Activated naive CD8-positive, alpha-beta T cell treated with anti-CD3 and anti-CD28 coated beads, Interleukin-2, amount 50 U/mL, for 16 hours (primary cell): ENCODE measurements at places on chromosomes 16 and 17.

GRCh38 chr16:20636671-20637070, 60.5 kb upstream of the ACSM2B start:
- no peak for DNase-seq

- DNase-seq = no peak
Measured at GRCh38 chr17:9356488-9356911, 219.1 kb downstream of the STX8 start.

DNA sequence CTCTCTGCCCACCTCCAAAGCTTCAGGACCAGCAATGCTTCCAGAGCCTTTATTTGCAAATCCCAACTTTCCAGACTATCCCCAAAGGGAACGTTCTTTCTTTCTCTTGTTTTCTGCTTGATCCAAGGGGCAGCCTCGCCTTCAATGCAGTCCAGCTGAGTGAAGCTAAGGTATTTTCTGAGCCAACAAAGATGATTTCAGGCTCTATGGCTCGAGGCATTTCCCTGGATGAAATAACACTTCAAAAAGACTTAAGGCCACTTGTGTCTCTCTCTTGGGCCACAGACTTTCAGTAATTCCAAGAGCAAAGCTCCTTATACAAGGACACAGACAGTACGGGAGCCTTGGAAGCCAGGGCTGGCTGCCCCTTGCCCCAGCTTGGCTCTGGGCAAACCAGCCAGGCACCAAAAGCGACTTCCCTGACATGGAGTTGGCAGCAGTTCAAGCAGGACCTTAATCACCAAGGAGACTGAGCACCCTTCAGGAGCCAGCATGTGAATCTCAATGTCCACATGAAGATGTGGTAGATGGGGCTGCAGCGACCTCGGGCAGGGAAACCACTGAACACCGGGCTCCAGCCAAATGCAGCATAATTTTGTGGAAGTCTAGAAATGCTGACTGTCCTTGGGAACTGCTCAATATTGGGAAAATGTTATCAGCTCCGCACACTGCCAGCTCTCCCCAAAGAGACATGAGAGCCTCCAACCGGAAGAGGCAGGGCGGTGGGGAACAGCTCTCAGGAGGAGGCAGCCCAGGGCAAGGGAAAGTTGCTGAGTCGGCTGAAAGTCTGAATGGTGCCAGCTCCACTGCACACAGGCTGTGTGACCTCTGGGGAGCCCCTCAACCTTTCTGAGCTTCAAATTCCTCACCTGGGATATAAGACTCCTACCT, 39.0 kb downstream of the TK2 start:
- no peak for DNase-seq

DNA sequence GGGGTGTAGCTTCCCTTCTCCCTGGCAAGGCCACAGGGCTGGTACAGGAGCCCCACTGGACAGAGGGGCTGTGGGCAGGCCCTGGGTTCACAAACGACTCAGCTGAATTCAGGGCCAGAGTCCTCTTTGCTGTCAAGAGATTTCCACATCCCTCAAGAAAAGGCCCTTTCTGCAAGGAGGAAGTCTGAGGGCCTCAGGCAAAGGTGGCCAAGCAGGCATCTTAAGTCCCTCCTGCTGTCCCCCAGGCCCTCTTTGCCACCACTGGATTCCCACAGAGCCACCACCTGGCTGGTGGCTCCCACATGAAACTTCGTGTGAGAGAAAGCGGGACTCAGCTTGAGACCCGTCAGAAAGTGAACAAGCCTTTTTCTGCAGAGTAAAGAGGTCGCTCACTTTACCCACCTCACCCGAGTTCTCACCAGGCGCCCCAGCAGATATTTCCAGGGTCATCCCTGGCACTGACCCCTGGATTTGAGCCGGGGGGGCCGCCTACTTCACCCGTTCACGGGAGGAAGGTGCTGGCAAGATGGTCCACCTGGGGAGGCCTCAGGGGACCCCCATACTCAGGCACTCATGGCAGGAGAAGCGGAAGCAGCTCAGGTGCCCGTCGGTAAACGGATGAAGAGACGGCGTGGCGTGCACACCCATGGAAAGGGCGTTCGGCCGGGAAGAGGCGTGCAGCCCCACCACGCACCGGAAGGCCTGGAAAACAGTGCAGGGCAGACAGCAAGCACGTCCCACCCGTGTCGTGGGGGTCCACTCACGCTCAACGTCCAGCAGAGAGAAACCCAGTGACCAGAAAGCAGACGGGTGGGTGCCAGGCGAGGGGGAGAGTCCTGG, 3.6 kb downstream of the RNF166 start:
- DNase-seq = no peak

DNA sequence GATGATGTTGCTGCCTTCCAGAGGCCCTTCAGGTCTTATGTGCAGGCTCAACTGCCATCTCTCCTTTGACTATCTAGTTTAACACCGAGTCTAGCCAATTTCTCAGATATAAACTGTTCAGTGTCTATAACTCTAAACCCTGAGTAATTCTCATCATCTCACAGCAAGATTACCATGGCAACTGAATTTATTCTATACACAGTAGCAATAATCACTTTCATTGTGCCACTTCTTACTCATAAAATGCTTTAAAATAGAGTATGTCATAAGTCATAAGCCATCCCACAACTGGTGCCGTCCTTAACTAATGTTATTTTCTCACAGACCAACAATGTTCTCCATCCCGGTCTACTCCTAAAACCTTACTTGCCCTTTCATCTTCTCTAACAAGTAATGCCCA, 45.0 kb downstream of the SYNRG start:
- no peak for DNase-seq

GRCh38 chr16:26175944-26176343, 484.2 kb downstream of the HS3ST4 start:
- no peak for DNase-seq

DNA sequence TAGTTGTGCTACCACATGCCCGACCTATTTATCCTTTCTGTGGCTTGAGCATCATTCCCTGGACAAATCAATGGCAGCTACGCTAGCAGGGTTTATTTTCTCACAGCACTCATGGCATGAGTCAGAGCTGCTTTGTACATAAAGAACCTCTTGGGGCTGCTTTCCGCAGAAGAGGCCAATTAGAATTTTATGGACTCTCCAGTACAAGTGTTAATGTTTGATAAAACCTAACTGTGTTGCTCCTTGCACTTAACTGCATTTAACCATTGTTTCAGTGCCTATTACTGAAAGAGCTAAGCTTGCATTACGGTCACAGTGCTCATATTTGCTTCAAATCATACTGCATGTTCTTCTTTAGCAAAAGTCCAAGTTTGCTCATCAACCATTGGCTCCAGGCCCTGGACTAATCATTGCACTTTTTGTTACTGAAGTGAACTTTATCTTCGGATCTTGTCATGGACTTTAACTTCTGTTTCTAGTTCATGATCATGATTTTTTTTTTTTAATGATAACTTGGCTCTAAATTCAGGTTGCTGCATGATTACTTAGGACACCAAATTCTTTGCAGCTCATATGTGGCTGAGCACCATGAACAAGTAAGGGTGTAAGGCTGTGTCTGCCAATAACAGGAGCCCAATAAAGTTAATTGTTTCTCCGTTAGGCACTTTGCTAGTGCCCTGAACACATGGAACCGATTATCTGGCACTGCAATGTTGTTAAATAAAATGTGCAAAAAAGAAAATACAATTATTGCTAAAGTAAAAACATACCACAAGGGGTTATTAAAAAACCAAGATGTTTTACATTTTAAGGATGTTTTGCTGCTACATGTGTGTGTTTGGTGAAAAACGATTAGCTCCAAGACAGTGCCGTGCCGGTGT, 492.2 kb downstream of the KCNJ2 start:
- no peak for DNase-seq

DNA sequence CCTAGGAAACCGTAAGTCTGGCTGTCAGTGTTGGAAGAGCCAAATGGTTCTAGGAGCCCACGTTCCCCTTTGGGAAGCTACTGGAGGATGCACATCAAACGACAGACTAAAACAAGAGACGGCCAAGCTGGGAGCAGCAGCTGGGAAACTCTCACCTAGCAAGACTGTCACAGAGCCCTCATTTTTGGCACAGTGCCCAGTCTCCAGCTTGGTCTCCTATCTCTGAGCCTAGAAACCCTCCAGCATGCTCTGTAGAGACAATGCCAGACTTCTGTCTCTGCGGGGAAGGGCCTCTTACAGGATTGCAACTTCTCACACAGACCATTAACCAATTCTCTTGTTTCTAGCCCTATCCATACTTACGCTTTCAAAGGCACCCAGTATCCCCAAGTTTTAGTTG, 23.5 kb downstream of the GTF3C1 start:
- DNase-seq = no peak

DNA sequence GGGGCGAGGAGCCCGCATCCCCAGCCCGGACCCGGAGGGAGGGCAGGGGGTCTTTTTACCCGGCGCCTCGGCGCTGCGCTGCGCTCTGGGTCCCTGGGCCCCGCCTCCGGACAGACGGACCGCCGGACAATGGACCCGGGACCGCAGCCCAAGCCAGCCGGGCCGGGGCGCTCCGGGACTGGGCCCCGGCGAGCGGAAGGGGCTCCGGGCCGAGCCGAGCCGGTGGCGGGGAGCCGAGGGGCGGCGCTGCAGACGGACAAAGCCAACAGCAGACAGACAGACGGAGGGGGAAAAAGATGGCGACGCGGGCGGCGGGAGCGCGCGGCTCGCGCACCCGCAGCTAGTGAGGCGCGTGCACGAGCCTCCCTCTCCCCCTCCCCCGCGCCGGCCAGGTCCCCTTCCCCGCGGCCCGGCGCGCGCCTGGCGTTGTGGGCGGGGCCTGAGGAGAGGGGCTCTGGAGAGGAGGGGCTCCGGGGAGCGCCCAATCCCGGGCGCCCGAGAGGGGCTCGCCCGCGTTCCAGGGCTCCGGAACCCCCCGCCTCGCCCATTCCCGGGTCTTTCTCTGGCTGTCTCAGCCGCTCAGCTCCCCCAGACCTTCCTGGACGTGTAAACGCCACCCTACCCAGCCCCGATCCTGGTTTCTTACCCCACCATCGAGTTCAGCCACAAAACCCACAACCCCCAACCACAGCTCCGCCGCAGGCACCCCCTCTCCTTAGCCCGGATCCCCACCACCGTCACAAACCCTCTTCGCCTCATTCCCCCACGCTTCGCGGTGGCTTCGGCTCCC, at the start of gene ZNF821:
TSS of gene ZNF821 (minus strand) at position 334 of the 790 bp plus-strand sequence. CDS start 4,236 bp downstream, outside the sequence.
- DNase-seq = peak; percentile 26

- DNase-seq = no peak
Measured at GRCh38 chr17:48663134-48663924, 37.2 kb upstream of the HOXB9 start.

- no peak for DNase-seq
Measured at GRCh38 chr16:56950881-56951771, 10.6 kb upstream of the CETP start.

- no peak for DNase-seq
Measured at GRCh38 chr17:70261170-70261569, 91.8 kb downstream of the KCNJ2 start.

- DNase-seq = no peak
Measured at GRCh38 chr16:63066552-63066951, 1030.3 kb upstream of the CDH8 start.

DNA sequence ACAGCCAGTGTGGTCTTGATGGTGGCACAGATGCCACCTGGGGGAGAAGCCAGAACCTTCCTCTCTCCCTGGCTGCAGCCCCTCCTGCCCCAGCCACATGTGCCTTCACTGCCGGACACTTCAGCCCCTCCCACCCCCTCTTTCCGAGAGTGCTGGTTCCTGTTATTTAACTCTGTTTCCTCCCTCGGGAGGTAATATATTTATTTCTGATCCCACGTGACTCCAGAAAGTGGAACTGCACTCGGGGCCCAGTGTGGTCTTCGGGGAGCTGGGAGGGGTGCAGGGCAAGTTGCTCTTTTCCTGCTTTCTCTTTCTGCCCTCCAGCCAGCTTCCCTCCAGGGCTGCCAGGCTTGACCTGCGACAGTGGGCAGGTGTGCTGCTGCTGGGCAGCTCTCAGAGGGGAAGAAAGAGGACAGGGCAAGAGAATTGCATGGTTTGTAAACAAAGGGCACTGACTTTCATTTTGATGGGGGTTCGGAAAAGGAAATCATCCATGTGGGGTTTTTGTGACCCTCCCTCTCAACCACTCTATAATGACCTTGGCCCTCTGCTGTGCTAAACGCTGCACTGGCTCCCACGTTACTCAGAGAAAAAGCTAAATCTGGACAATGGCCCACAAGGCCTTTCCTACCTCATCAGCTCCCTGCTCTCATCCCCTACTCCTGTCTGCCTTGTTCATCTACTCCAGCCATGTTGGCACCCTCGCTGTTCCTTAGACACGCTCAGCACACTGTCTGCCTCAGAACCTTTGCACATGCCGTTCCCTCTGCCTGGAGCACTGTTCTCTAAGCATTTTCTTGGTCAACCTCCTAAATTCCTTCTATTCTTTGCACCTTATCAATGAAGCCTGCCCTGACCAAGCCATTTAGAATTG, 8.2 kb upstream of the CIITA start:
- DNase-seq = no peak

GRCh38 chr17:82534401-82534812, 14.9 kb downstream of the FOXK2 start:
- DNase-seq = no peak

DNA sequence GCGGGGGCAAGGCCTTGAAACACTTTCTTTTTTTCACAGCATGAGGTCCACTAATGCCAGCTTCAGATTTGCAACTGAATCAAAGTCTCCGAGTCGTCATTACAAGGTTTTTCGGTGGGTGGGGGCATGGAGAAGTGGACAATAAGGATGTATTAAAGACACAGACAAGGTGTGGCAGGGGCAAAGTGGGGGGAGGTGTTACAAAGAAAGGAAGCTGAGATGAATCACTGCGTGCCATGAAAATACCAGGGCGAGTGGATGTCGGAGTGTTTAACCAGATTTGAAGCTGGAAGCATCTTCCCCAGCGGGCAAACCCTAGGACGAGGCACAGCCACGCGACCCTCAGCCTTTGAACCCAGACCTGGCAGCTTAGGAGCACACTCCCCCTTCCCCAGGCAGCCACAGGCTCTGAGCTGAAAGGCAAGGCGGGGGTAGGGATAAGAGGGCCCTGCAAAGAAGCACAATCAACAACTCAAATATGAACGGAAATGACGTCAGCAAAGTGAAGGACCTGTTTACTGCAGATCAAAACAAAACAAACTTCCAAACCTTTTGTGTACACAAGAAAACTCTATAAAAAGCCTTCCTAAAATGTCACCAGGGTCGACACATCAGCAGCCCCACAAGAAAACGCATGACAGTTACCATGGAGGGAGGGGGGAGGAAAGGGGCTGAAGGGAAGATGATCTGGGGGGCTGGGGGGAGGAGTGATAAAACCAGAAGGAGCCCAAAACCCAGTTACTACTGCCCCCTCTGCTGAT, 5.6 kb upstream of the ZFHX3 start:
- DNase-seq = no peak

DNA sequence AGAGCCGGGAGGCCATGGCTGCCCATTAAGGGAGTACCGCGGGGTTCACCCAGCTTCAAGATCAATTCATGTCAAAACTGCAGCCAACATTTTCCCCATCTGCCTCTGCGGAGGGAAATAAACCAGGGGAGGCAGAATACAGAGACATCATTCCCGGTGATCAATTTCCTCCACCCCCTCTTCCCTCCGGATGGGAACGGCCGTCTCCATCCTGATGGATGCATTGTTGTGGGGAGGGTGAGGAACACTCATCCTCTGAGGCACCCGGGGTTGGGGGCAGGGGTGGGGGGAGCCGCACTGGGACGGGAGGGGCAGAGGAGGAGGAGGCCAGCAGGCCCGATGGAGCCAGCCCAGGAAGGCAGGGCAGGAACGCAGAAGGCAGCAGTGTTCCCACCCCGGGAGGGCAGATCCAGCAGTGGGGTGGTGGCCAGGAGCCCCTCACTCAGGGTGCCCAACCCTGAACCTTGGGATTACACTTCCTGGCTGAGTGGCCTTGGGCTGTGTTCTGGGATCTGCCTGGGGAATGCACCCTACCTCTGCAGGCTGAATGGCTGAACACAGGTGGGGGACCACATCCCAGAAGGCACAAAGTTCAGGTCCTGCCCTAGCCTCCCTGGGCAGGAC, 14.2 kb downstream of the CACNG5 start:
- no peak for DNase-seq

GRCh38 chr17:179066-179432, 2.4 kb downstream of the DOC2B start:
- DNase-seq = no peak
